ENCODE measurements at places on chromosomes 7 and 10. TPM values are rescaled to one million over a fixed set of nuclear protein-coding genes. Genes with fewer than 3 reads are reported as not detected.

Gene LRRC61
- 0.73 TPM for total RNA-seq

Gene ADRA2A
- not detected for total RNA-seq

DNA sequence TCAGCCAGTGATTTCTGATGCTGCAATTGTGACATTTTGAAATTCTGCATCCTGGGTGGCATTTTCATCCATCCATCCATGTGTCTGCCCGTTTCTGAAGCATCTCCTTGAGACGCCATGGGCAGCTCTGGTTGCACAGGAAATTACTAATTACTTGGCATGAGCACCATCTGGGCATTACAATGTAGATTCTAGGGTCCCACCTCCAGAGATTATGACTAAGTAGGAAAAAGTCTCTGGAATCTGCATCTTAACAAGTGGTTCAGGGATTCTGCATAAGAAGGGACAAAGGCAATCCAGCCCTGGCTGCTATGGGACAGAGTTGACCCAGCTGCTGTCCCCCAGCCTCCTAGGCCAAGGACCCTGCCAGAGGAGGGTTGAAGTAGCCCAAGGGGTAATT lies 65.3 kb downstream of the CUZD1 start:
- peak; percentile 40 for DNase-seq

GRCh38 chr10:32150532-32151101 lies 94.4 kb upstream of the KIF5B start:
- no peak for DNase-seq

GRCh38 chr7:38880035-38880434 lies 29.0 kb downstream of the VPS41 start:
- DNase-seq: no peak

DNA sequence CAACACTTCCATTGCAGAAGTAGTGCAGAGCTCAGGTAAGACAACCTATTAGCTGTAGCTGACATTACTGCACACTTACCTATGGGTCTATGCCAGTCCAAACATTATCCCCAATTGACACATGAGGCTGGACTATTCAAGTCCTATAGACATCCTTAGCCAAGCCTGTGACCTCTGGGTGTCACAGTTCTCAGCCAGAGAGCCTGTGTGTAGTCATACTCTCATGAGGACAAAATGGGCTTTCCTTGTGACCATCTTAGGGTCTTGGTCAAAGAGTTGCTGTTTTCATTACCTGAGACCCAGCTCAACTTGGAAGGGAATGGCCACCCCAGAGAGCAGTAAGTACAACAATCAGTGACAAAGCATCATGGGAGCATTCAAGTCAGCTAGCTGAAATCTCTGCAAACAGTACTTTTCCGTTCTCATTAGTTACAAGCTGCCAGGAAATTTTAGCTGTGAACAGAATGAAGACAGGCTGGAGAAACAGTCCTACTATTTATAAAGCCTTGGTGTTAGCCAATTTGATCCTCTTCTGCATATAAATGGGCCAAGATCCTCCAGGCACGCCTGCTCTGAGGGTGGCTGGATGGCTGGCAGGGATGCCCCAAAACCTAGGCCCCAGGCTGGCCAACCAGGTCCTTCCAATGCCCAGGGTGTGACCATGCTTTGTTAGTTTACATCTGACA lies 44.3 kb downstream of the NUDCD3 start:
- no peak for DNase-seq

GRCh38 chr7:2499719-2500430 lies 19.7 kb upstream of the LFNG start:
- DNase-seq: no peak

- no peak for DNase-seq
These were observed 137.3 kb downstream of the SDK1 start for GRCh38 chr7:3438352-3438751.

DNA sequence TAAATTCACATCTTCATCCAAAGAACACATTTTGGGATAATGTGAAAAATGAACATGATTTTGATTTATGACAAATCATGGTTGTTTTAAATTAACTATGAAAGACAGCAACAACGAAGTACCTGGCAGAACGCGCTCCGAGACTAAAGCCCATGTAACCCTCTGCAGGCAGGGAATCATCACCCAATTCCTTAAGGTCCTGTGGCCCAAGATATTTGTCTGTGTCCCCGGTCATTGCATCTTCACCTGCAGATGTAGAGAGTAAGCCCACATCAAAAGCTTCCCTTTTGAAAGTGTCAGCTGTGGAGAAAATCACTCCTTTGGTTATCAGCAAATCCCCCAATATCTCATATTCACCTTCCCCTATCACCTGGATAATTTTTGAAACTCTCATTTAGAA lies 232.5 kb upstream of the CCDC6 start:
- DNase-seq: no peak

Data from mammary epithelial cell (primary cell).